ENCODE measurements at places on chromosomes 3 and 15.

DNA sequence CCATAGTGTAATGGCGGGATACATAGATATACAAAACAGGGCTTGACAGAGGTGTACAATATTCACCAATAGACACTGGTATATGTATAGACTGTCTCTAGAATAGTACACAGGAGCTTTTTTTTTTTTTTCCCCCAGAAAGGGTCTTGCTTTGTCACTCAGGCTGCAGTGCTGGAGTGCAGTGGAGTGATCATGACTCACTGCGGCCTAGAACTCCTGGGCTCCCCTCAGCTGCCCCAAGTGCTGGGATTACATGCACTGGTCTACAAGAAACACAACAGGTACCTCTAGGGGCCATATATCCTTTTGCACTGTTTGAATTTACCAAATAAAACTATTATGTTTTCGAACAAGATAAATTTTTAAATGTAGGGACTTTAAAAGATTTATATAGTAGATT is 12.3 kb downstream of the RHOA start:
- no peaks in the 10 kb centered on the region for H3K36me3 ChIP-seq
- peaks cover 16% of the 10 kb centered on the region for H3K4me1 ChIP-seq
- no peak overlapping the region for H3K27ac ChIP-seq
- DNase-seq = no peak

DNA sequence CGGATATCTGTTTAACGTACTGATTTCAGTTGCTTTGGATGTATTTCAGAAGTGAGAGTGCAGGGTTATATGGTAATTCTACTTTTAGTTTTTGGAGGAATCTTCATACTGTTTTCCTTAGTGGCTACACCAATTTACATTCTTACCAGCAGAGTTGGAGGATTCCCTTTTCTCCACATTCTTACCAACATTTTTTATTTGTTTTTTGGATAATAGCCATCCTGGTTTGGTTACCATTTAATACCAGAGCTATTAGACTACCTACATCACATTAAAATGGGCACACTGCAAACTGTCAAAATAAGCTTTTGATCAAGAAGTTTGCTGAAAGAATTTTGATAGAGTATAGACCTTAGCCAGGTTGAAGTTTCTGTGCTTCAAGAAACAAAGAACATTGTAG is 217.2 kb upstream of the CFAP20DC start:
- H3K4me3 ChIP-seq = no peak overlapping the region
- no peaks in the 10 kb centered on the region for H3K4me1 ChIP-seq
- no peak overlapping the region for H3K27ac ChIP-seq
- no peaks in the 10 kb centered on the region for H3K27me3 ChIP-seq
- DNase-seq = no peak

DNA sequence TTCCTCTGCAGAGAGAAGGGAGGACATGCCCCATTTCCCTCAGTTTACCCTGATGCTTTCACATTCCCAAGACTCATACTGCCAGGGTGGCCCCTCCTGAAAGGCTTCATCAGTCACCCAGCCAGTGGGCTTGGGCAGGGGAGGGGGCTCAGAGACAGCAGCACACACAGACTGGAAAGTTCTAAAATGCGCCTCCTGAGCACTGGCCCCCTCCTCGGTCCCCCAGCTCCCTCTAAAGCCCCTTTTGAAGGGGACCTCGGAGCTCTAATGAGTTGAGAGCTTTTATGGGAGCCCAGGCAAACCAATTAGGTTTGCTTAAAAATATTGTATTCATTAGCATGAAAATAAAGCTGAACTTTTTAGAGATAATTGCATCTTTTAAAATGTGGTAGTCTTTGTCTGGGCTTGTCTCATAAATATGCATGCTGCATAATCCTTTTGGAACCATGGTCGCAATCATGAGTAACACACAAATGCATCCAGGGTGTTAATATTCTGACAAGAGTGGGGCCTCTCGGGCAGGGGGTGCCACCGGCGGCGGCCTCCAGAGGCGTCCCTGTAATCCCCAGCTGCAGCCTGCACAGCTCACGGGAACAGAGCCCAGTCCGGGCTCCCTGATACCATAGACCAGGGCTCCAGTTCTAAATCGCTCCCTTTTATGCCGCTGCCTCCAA is 78.5 kb downstream of the RPLP1 start:
- H3K27me3 ChIP-seq = no peaks in the 10 kb centered on the region
- H3K27ac ChIP-seq = no peak overlapping the region
- peaks cover 2% of the 10 kb centered on the region for H3K4me1 ChIP-seq

GRCh38 chr3:114143817-114144216 is 35.0 kb downstream of the DRD3 start:
- no peaks in the 10 kb centered on the region for H3K36me3 ChIP-seq
- H3K27ac ChIP-seq = no peak overlapping the region
- H3K4me1 ChIP-seq = no peaks in the 10 kb centered on the region
- H3K27me3 ChIP-seq = no peaks in the 10 kb centered on the region

GRCh38 chr3:58082047-58082446 is 73.8 kb downstream of the FLNB start:
- no peaks in the 10 kb centered on the region for H3K27me3 ChIP-seq
- H3K27ac ChIP-seq = no peak overlapping the region
- no peak for DNase-seq
- H3K4me3 ChIP-seq = no peak overlapping the region

GRCh38 chr3:33063651-33064051 is 33.3 kb downstream of the GLB1 start:
- DNase-seq = no peak
- peaks cover 33% of the 10 kb centered on the region for H3K36me3 ChIP-seq
- H3K27ac ChIP-seq = no peak overlapping the region
- no peak overlapping the region for H3K4me3 ChIP-seq
- H3K27me3 ChIP-seq = no peaks in the 10 kb centered on the region
- no peaks in the 10 kb centered on the region for H3K4me1 ChIP-seq

GRCh38 chr15:75064846-75065245 is 41.5 kb downstream of the PPCDC start:
- H3K27me3 ChIP-seq = no peaks in the 10 kb centered on the region
- no peaks in the 10 kb centered on the region for H3K36me3 ChIP-seq
- no peak overlapping the region for H3K27ac ChIP-seq
- DNase-seq = no peak
- H3K4me3 ChIP-seq = no peak overlapping the region

DNA sequence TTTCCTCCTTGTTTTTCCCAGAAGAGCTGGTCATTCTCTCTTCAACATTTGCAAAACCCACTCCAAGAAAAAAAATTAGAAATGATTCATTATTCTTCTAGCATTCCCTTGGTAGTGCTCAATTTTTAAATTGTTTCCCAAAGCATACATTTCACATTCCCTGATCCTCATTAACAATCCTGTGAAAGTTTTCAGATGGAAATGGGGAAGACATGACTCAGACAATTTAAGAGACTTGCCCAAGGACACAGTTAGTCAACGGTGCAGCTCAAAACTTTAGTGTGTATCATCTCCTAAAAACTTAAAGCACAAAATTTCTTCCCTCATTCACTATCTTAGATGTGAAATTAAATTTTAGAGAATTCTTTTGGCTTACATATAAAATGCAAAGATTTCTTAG is 17.1 kb upstream of the ABI3BP start:
- no peak overlapping the region for H3K27ac ChIP-seq
- no peaks in the 10 kb centered on the region for H3K4me1 ChIP-seq
- H3K4me3 ChIP-seq = no peak overlapping the region
- H3K36me3 ChIP-seq = no peaks in the 10 kb centered on the region
- DNase-seq = no peak

- no peak overlapping the region for H3K4me3 ChIP-seq
- DNase-seq = no peak
- H3K4me1 ChIP-seq = no peaks in the 10 kb centered on the region
- no peak overlapping the region for H3K27ac ChIP-seq
- no peaks in the 10 kb centered on the region for H3K27me3 ChIP-seq
Observed at GRCh38 chr15:41798607-41799487, 24.6 kb downstream of the MAPKBP1 start.

DNA sequence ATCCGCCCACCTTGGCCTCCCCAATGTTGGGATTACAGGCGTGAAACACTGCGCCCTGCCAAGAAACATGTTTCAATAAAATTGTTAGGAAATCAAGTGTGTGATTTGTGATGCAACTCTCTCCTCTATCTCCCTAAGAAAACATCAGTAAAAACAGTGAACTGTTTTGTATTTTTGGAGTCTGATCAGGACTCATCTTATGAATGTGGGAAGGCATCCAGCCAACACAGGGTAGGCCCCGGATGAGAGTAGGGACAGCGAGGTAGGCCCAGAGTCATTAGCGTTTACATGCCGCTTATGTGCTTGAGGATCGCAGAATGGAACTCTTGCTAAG is 884 bp upstream of the GLYCTK start:
- H3K4me3 ChIP-seq = peak overlapping the region; percentile 96
- H3K27me3 ChIP-seq = no peaks in the 10 kb centered on the region

- no peaks in the 10 kb centered on the region for H3K4me1 ChIP-seq
- H3K27me3 ChIP-seq = no peaks in the 10 kb centered on the region
- no peak overlapping the region for H3K4me3 ChIP-seq
- DNase-seq = no peak
Observed at GRCh38 chr15:33322091-33322490, 11.3 kb downstream of the RYR3 start.

- H3K27me3 ChIP-seq = no peaks in the 10 kb centered on the region
- DNase-seq = no peak
- no peak overlapping the region for H3K4me3 ChIP-seq
- H3K36me3 ChIP-seq = no peaks in the 10 kb centered on the region
- H3K27ac ChIP-seq = no peak overlapping the region
Observed at GRCh38 chr3:123296261-123296660, 94.5 kb downstream of the SEC22A start.

DNA sequence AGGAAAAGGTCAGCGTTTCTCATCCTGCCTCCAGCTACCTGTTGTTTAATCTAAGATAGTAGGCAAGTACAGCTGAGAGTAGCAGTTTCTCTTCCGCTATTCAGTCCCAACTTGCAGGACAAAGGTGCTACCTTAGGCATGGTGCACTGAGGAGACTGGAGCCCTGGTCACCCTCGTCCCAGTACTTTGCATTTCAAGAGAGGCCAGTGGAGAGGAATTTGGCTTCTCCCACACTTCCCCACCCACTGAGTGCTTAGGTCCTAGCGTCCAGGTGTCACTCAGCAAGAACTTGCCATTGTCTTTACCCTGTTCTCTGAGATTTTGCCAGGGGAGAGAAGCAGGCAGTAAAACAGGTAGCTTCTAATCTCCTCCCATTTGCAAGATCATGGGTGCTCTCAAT is 12.5 kb upstream of the RPN1 start:
- no peaks in the 10 kb centered on the region for H3K36me3 ChIP-seq
- H3K4me3 ChIP-seq = no peak overlapping the region

GRCh38 chr15:93459396-93459795 is 370.4 kb upstream of the RGMA start:
- H3K36me3 ChIP-seq = no peaks in the 10 kb centered on the region
- H3K4me1 ChIP-seq = no peaks in the 10 kb centered on the region
- no peak overlapping the region for H3K27ac ChIP-seq
- H3K4me3 ChIP-seq = no peak overlapping the region
- no peak for DNase-seq

DNA sequence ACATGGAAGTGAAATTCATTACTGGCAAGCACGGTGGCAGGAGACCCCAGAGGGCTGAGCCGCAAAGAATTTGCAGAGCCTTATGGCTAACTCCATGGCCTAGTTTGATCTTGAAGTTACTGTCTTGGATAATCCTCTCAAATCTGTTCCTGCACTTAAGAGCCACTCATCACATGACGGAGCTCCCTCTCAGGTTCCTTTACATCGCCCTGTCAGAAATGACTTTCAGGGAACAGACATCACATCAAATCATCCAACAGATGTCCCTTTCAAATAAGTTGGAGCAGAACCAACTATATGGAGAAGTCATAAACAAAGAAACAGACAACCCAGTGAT is 328.8 kb upstream of the THBS1 start:
- DNase-seq = no peak
- H3K36me3 ChIP-seq = no peaks in the 10 kb centered on the region
- no peaks in the 10 kb centered on the region for H3K27me3 ChIP-seq
- H3K4me1 ChIP-seq = no peaks in the 10 kb centered on the region
- H3K4me3 ChIP-seq = no peak overlapping the region
- no peak overlapping the region for H3K27ac ChIP-seq

DNA sequence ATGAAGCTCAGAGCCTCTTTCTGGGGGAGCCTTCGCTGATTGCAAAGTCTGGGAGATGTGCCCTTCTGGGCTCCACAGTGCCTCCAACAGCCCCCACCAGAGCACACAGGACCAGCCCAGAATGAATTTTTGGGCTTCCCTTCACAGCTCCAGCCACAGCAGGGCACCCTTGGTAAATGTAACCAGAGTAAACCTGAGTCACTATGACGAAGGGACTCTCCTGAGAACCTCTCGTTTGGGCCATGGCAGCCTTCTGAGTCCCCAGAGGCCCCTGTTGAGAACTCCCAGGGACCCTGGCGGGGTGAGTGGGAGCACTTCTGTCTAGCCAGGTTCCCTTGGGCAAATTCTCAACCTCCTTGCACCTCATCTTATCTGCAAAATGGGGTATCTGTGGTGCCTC is 20.8 kb downstream of the FAM3D start:
- DNase-seq = no peak
- no peaks in the 10 kb centered on the region for H3K4me1 ChIP-seq

- no peak for DNase-seq
- H3K36me3 ChIP-seq = no peaks in the 10 kb centered on the region
- H3K4me1 ChIP-seq = no peaks in the 10 kb centered on the region
- H3K27ac ChIP-seq = no peak overlapping the region
Observed at GRCh38 chr15:56774356-56774755, 41.0 kb upstream of the ZNF280D start.

DNA sequence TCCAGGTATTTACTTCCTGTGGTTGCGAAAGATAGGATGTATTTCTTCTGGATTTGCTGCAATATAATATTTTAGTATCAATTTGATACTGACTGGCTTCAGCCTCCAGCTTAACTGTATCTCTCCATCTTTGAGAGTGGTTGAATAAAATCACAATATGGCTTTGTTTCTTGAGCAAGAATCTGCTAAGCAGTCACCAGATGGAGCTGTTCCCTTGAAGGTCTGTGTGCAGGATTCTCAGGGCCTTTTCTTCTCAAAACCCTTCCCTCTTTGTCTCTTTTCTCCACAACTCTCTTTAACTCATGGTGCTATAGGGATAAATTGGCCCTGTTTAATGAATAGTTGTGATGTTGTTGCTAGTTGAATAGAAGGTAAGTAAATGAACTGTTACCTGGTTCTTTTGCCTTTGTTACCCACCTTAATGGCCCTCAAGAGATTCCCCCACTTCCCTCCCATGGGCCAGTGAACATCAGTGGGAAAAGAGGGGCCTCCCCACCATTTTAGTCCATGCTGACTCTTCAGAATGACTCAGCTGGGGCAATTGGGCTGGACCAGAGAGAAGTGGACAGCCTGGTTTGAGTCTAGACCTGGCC is 34.8 kb upstream of the RAB6B start:
- H3K4me3 ChIP-seq = no peak overlapping the region
- no peaks in the 10 kb centered on the region for H3K36me3 ChIP-seq
- H3K27ac ChIP-seq = no peak overlapping the region

GRCh38 chr3:28207000-28207733 is 34.3 kb upstream of the CMC1 start:
- H3K4me1 ChIP-seq = no peaks in the 10 kb centered on the region
- no peak overlapping the region for H3K4me3 ChIP-seq
- H3K36me3 ChIP-seq = no peaks in the 10 kb centered on the region
- DNase-seq = no peak
- H3K27ac ChIP-seq = no peak overlapping the region
- no peaks in the 10 kb centered on the region for H3K27me3 ChIP-seq

GRCh38 chr3:178518660-178519396 is 17.4 kb upstream of the KCNMB2 start:
- no peak overlapping the region for H3K4me3 ChIP-seq
- no peaks in the 10 kb centered on the region for H3K27me3 ChIP-seq
- H3K36me3 ChIP-seq = no peaks in the 10 kb centered on the region
- no peak for DNase-seq
- no peaks in the 10 kb centered on the region for H3K4me1 ChIP-seq
- no peak overlapping the region for H3K27ac ChIP-seq

- no peak overlapping the region for H3K27ac ChIP-seq
- no peaks in the 10 kb centered on the region for H3K4me1 ChIP-seq
- no peaks in the 10 kb centered on the region for H3K27me3 ChIP-seq
- H3K36me3 ChIP-seq = no peaks in the 10 kb centered on the region
- no peak overlapping the region for H3K4me3 ChIP-seq
Observed at GRCh38 chr3:76565496-76566210, 474.2 kb upstream of the ROBO2 start.
